ENCODE measurements at places on chromosomes 5 and 9.
A peak's percentile ranks its signal among the peaks of the same experiment; 100 is the strongest.

- DNase-seq = no peak
These were observed 81.5 kb downstream of the RGS3 start for GRCh38 chr9:113545068-113545467.

- no peak for DNase-seq
These were observed 129.1 kb downstream of the CACNA1B start for GRCh38 chr9:138006576-138007233.

GRCh38 chr5:76816110-76816831 lies 2.6 kb upstream of the F2RL1 start:
- no peak for DNase-seq

GRCh38 chr9:73011181-73011750 lies 58.4 kb upstream of the ALDH1A1 start:
- peak; percentile 11 for DNase-seq

GRCh38 chr9:75017378-75017777 lies 10.7 kb downstream of the CARNMT1 start:
- DNase-seq = no peak

DNA sequence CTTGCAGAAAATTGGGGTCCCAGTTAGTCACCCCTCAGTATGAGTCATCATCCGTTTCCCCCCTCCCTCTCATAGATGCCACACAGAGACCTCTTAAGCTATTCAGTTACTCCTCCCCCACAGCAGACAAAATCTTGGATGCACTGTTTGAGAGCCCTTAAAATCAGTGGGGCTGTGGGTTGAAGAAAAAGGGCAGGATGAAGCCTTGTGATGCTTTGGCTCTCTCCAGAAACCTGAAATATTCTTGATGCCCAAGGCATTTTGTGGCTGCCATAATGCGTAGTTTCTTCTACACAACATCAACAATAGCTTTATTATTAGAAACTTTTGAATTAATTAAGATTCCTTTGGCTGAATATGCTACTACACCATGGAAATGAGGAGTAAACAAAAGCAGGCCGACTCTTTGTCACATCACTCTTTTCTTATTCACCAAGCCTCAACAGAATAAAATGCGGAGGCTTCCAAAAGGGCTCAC lies 133.8 kb downstream of the MRPS30 start:
- no peak for DNase-seq

- no peak for DNase-seq
These were observed 129.7 kb upstream of the OTULINL start for GRCh38 chr5:14451871-14452270.

DNA sequence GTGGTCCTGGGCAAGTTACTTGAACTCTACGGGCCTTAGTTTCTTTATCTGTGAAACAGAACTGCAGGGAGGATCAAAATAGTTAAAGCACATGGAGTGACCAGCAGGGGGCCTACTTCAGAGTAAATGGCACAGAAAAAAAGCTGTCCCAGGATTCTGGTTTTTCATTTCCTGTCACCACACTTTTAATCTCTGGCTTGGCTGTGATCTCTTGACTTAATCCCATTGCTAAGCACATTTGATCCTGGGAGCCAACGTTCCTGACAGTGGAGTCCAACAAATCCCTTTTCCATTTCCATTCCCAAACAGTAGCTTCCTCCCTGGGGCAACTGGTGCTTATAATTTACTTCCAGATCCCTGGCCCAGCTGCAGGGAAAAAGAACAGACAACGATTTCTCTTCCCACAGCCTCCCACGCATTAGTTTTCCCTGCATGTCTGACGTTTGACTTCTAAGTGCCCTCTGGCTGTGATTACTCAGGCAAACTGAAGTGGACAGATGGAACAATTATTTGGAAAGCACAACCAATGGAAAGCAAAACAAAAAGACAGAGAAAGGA lies 136.5 kb upstream of the STK32A start:
- DNase-seq = peak; percentile 0

DNA sequence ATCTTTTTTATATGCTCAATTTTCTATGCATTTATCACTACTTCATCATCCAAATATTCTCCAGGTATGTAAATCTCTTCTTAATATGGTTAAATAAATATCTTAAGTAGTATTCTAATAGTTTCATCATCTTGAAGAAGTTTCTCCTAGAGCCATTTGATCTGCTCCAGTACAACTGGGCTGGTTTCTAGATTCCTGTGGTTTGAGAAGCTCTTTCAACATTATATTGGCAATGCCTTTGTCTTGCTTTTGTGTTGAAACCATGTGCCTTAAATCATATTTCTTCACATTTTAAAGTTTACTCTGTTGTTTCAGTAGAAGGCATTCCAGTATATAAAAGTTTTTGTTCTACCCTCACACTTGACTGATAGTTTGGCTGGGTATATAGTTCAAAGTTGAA lies 27.6 kb downstream of the MBLAC2 start:
- peak; percentile 29 for DNase-seq

- DNase-seq = no peak
These were observed 90.7 kb downstream of the MAT2B start for GRCh38 chr5:163595932-163596607.

GRCh38 chr5:42923710-42924109 lies 112.0 kb upstream of the SELENOP start:
- no peak for DNase-seq

GRCh38 chr5:110167384-110167783 lies 477.7 kb downstream of the MAN2A1 start:
- no peak for DNase-seq

- no peak for DNase-seq
These were observed 68.0 kb downstream of the DENND4C start for GRCh38 chr9:19298436-19299000.

DNA sequence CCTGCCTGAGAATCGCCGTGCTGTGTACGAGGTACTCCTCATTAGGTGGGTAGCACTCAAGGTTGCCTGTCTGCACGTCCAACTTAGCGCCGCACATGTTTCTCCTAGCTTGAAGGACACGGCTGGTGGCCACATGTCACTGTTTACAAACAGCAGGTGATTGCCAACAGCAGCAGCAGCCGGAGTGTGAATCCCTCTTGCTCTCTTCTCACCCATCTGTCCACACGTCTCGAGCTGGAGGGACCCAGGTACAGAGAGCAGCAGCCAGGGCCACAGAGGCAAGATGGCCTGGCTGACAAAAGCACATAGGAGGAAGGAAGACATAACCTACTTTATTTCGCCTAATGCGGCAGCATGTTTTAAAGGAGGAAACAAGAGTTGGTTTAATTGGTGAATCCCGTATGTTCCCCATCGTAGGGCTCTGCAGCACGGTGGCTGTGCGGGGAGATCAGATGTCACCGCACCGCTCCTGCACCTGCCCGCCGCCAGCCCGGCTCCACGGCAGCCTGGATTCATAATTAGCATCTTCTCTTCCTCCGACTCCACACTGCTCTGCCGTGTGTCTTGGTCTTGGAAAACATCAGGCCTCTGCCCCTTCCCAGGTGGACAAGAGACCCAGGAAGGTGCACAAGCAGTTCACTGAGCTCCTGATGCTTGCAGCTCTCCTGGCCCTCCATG lies 201.6 kb upstream of the IRX1 start:
- DNase-seq = no peak

DNA sequence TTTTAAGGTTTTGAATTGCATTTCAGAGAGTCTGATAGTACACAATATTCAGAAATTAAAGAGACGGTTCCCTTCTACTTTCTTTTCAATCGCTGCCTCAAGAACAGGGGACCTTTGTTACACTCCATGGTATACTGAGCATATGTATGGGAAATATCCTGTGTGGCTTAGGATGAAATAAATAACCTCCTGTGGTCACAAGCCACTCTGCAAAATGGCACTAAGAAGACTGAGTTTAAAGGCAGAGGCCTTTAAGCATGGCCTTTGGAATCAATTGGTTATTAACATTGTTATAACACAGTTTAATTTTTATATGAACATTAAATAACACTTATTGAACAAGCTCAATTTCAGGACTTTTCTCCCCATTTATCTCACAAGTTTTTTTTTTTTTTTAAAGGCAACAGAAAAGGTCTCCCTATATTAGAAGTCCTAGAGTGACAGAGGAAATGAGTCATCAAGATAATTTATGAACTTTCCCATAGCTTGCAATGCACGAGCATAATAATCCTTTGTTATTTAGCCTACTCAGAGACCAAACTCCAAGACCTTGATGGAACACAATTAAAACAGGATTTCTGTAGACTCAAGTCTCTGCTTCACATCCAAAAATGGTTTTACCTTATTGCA lies 341.9 kb downstream of the TMEM167A start:
- peak; percentile 12 for DNase-seq

DNA sequence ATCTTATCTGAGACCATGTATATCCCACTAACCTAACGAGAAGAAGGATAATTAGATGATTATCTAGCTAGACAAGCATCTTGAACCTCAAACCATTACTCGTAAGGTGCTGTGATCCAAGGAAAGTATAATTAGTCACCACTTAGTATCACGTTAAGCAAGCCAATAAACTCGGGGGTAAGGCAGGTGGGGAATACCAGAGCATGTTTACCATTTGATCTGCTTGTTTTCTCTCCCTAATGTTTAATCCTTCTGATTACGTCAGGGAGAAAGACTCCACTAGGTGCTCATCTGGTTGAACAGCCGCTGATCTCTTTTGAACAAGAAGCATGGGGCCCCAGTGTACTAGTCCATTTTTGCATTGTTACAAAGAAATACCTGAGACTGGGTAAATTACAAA lies 69.9 kb upstream of the SLC1A1 start:
- no peak for DNase-seq

DNA sequence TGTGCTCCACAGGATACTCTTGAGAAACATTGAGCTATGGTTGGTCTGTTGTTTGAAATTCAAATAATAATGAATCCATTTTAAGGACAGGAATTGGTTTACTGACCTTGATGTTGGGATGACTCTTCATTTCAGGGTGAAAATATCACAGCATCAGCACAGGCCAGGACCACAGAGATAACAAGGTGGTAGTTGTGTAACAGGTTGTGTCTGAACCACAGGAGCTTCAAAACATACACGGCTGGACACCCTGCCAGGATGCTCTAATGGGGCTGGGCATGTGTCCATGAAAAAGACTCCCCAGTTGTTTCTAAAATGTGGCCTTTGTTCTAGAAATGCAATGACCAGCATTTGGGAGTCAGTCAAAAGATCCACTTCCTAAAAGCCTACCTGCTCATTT lies 69.8 kb downstream of the ACO1 start:
- no peak for DNase-seq

- no peak for DNase-seq
These were observed 213.2 kb downstream of the GABRB2 start for GRCh38 chr5:161333194-161333880.

- no peak for DNase-seq
These were observed 66.3 kb upstream of the PAPPA start for GRCh38 chr9:116087246-116087645.

GRCh38 chr5:64775291-64775690 lies 6.6 kb downstream of the CWC27 start:
- DNase-seq = no peak

DNA sequence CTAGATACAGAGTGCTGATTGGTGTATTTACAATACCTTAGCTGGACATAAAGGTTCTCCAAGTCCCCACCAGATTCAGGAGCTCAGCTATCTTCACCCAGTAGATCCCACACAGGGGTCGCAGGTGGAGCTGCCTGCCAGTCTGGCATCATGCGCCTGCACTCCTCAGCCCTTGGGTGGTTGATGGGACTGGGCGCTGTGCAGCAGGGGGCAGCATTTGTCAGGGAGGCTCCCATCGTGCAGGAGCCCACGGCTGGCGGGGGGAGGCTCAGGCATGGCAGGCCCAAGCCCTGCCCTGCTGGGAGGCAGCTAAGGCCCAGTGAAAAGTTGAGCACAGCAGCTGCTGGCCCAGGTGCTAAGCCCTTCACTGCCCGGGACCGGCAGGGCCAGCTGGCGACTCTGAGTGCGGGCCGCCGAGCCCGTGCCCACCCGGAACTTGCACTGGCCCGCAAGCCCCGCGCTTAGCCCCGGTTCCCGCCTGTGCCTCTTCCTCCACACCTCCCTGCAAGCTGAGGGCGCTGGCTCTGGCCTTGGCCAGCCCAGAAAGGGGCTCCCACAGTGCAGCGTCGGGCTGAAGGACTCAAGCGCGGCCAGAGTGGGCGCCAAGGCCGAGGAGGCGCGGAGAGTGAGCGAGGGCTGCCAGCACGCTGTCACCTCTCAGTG lies 314.1 kb upstream of the ATP10B start:
- DNase-seq = no peak

GRCh38 chr5:14881826-14882225 lies 10.2 kb upstream of the ANKH start:
- no peak for DNase-seq

GRCh38 chr5:41415242-41415641 lies 95.2 kb downstream of the PLCXD3 start:
- no peak for DNase-seq

DNA sequence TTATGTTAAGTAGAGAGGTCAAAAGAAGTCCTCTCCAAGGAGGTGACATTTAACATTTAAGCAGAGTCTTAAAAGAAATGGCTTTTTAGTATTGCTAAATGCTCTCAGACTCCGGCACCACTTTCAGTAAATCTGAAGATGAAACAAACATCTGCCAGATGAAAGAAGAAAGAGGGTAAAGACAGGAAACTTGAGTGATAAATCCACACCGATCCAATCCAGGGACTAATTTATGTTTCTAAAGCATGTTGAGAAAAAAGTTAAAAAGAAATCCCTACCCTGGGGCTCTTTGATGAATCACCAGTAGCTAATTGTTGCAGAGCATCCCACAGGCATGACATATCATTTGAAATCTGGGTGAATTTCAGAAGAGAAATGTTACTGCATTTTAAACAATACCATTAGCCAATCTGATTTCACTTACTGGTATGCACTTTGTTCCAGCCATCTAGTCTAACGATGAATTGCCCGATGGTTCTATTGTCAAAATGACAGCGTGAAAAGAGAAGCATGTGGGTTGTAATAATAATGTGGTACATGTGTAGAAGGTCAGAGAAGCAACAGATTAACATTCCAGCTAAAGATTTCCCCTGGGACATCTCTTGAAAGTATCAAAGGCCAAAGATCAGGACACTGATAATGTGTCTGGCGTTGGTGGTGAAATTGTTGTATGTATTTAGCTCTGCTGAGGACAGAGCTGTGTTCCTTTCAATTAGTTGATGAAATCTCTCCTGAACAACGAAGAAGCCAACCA lies 485.7 kb downstream of the CSNK1G3 start:
- DNase-seq = peak; percentile 85

- DNase-seq = no peak
These were observed 19.8 kb downstream of the AKNA start for GRCh38 chr9:114367772-114368569.

DNA sequence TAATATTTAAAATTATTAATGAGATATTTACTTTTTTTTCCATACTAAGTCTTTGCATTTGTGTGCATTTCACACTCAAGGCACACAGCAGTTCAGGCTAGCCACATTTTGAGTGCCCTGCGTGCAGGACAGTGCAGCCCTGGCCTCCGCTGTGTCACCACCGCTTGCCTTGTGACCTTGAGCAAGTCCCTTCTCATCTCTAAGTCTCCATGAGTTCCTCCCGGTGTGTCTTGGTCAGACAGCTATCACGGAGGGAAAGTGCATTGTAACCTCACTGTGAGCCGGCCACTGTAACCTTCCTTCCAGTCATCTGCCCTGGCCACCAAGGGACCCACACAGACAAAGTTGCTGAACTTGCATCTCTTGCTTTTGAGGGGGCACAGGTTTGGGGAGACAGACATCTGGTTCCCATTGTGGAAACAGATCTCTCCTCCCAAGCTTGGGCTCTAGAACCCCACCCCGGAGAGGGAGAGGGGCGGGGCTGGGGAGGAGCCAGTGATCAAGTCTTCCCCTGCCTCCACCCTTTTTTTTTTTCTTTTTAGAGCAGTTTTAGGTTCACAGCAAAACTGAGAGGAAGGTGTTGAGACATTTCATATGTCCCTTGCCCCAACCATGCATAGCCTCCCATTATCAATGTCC lies 96.8 kb downstream of the C9orf50 start:
- no peak for DNase-seq
